Stimulated activated CD4-positive, alpha-beta T cell treated with anti-CD3 and anti-CD28 coated beads, Interleukin-12 subunit alpha, Interleukin-12 subunit beta, amount 100 ng/mL, for 48 hours (primary cell): ENCODE measurements at places on chromosomes 5 and 9.

- no peak for DNase-seq
Observed at GRCh38 chr5:142984525-142984924, 214.3 kb downstream of the ARHGAP26 start.

- DNase-seq = no peak
Observed at GRCh38 chr5:7678030-7678429, 172.9 kb downstream of the CFAP90 start.

GRCh38 chr5:1184163-1184470 is 17.3 kb upstream of the SLC6A19 start:
- no peak for DNase-seq

DNA sequence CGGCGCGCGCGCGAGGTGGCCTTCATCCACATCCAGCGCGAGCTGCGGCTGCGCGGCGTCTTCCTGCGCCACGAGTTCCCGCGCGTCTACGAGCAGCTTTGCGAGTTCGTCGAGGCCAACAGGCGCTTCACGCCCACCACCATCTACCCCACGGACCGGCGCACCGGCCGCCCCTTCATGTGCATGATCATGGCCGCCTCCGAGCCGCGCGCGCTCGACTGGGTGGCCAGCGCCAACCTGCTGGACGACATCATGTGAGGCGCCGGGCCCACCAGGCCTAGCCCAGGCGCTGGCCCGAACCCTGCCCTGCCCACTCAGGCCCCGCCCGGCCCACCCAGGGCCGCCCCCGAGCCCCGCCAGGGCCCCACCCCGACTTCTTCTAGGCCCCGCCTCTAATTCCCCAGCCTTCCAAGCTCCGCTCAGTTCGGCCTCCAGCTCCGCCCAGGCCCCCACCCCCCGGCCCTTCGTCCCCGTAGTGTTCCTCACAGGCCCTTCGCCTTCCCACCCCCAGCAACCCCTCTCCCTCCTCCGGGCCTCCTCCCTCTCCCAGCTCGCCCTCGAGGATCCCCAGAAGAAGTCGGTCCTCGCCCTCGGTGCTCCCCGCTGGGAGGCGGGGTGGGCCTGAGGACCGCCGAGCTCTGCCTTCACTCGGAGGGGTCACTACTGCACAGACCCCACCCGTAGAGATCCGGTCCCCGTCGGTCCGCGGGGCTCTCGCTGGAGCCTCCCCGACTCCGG is 2.0 kb upstream of the PHPT1 start:
- DNase-seq = no peak

DNA sequence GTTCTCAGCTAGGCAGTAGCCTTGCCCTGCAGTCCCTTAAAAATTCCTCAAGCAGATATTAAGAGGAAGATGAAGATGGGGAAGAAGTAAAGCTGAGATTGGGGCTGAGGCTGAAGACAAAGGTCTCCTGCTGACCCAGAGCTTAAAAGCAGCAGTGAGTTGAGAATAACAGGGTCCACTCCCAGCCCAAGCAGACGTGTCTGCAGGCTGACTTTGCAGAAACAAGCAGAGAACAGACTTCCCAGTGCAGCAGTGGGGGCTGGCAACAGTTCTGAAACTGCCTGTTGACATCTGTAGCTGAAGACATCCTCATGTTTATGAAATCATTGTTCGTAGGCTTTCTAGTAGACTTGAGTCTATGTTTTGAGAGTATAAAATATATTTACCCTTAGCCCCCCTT is 1.1 kb downstream of the CTXN3 start:
- no peak for DNase-seq

DNA sequence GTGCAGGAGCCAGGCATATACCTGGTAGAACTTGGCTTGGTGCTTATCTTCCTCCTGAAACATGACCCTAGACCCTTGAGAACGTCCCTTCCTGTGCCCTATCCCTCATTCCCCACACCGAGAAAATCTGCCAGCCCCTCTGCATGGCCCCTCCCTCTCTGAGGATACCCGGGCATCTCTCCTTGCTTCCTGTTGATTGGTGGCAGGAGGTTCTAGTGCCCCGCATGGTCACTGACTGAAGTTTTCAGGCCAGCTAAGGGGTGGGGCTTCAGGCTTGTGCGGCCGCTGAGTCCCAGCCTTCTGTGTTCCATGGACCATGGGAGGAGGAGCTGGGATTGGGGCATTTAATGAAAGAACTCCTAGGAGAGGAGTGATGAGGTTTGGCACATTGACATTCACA is 22.8 kb downstream of the IGIP start:
- DNase-seq = no peak

DNA sequence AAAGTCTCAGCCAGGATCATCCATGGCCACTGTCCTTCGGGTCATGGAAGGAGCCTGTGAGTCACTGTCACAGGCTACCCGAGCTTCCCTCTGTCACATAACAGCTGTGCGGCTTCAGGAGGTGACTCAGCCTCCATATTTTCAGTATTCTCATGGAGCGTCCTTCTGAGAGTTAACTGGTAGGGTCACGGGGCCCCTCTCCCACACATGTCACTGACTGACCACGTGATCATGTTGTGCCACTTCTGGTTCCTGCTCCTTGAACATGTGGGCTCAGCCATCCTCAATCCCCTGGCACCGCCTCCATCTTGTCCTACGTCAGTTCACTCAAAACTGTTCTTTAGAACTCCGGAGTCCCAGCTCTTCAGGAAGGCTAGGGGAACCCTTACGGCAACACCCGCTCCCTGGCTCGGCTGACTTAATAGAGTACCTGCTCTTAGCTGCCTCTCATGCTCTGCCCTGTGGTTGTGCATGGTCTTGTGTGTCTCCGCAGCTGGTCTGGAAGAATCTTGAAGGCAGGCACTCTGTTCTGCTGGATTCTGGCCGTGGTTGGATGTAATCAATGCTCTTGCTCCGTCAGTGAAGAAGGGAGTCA is 182.8 kb downstream of the ICE1 start:
- DNase-seq = no peak

DNA sequence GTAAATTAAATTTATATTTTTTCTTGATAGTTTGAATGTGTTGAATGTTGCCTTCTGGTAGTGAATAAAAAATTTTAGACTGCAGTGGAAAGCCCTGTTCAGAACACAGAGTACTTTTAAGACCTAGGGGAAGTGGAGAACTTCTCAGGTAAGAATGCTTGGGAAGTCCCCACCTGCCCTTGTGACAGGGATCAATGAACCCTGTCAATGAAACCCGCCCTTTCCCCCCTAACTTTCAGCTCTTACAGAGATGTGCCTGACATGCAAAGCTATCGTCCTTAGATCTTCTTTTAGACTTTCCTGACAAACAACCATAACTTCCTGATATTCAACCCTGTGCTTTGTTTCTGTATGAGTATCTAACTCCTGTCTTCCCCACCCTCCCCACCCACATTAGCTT is 562.7 kb downstream of the TLE4 start:
- no peak for DNase-seq

- no peak for DNase-seq
Observed at GRCh38 chr5:149217096-149217802, 54.4 kb upstream of the AFAP1L1 start.

DNA sequence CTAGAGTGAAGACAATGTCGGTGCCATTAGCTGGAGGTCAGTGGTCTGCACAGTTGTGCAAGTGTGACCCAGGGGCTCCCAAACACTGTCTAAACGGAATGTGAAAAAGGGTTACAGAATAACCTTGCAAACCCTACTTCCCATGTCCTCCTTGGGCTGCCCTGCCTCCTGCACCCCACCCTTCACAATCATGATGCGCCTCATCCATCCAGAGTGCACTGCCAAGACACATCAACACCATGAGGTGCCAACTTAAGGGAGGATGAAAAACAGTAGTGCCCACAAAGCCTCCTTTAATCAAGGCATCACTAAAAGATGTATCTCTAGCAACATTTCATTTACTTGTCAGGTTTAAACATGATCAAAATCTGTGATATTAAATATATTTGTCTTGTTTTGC is 87.1 kb downstream of the SETX start:
- DNase-seq = no peak

- DNase-seq = no peak
Observed at GRCh38 chr5:142221091-142221860, 103.5 kb downstream of the SPRY4 start.

DNA sequence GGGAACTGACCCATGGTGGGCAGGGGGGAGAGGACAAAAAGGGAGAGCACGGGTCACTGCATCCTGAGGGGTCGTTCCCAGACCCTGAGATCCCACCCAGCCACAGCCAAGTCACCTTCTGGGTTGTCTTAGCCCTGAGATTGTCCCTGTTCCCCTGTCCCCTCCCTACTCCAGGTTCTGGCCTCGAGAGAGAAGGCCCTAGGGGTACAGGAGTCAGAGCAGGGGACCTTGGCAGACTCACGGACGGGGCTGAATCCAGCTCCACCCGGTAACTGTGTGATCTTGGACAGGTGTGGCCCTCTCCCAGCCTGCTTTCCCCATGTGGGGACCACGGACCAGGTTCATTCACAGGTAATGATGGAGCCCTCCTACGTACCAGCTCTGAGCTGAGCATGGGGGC is 11.2 kb upstream of the CERCAM start:
- DNase-seq = no peak

DNA sequence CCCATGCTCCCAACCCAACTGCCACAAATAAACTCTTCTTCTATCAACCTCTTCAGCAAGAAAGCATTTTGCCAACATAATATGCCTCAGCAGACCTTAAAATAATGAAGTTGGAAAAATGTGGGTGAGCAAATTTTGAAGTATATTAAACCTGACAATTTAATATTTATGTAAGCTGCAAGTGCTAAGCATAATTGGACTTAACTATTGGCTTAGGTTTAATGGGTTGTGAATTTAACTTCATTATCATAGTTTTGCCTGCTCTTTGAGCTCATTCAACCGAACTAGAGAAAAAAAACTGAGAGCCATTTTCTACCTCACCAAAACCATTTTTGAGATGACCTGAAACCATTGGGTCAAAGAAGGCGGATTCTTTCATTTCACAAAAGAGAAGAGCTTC is 805.5 kb upstream of the DMAC1 start:
- no peak for DNase-seq

DNA sequence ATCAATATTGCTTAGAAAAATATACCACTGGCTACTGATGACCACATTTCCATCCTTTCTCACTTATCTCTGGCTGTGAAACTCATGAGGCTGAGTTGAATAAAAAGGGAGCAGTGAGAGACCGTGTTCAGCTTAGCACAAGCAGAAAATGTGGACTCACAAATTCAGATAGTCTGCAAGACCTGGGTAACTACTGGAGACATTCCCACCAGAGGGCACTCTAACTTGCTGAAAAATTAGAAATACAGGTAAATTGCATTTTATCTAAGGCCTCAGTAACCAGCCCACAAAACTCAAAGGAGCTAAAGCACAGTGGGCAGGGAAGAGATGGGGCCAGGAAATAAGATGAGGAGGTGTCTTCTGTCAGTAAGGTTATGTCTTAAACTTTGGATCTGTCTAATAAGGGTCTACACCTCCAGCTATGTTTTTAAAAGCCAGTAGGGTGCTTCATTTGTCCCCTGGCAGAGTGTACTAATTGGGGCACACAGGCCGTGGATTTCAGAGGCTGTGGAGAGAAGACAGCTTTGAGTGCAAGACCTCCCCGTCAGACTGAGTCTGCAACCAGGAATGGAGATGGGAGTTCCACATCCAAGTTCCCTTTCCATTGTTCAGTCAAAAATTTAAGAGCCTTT is 8.7 kb upstream of the NDUFB6 start:
- no peak for DNase-seq

DNA sequence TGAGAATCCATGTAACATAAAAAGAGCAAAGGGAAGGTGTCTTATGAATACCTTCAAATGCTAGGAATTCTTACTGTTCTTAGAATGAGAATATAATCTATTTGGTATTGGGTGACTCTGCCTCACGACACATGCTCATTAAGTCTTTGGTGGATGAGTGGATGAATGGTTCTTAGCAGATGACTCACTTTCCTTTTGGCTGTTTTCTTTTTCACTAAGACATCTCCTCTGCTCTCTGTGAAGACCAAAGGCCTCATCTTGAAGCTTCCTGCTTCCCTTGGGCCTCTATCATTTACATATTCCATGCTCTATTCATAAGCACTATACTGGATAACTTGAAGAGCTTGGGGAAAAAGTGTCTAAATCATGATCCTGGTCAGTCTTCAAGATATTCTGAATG is 468.1 kb downstream of the SPATA31D1 start:
- DNase-seq = no peak

GRCh38 chr9:118108971-118109370 is 404.8 kb downstream of the TLR4 start:
- no peak for DNase-seq

DNA sequence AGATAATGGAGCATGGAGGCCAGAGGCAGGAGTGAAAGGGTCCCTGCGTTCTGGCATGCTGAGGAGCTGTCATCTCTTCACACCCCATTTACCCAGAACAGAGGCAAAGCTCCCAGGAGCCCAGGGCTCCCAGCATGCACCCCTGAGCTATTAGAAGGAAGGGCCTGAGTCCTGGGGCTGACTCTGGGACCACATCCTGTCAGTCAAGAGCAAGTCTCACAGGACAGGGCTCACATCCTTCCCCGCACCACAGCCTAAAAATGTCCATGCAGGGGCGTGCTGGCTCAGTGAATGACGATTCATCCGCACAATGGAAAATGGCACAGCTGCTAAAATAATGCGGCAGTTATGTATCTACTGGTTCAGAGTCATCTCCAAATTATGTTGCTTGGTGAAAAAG is 31.4 kb downstream of the CAMK2A start:
- no peak for DNase-seq

DNA sequence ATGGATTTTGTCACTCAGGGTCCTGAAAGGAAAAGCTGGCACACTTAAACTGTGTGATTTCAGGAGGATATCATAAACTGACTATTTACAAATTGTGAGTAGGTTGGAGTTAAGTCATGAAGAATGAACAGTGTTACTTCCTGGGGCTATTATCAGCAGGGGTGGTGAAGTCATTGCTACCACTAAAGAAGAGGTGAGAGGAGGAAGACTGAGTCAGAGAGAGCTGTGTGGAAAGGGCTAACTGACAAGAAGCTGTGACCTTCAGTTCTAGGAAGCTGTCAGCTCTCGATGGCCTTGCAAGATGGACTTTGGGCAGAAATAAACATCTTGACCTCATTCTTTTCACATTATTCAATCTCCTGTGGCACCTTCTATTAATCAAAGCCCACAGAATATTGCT is 72.3 kb upstream of the STARD4 start:
- no peak for DNase-seq

- no peak for DNase-seq
Observed at GRCh38 chr5:178304761-178305645, 72.4 kb upstream of the PHYKPL start.

- no peak for DNase-seq
Observed at GRCh38 chr5:32057187-32058096, 116.7 kb downstream of the GOLPH3 start.

- DNase-seq = no peak
Observed at GRCh38 chr9:132474253-132474652, 64.2 kb downstream of the CFAP77 start.
